Stimulated activated CD4-positive, alpha-beta T cell treated with anti-CD3 and anti-CD28 coated beads, Interleukin-15, amount 100 ng/mL, for 24 hours (primary cell): ENCODE measurements at places on chromosomes 2 and 18.

DNA sequence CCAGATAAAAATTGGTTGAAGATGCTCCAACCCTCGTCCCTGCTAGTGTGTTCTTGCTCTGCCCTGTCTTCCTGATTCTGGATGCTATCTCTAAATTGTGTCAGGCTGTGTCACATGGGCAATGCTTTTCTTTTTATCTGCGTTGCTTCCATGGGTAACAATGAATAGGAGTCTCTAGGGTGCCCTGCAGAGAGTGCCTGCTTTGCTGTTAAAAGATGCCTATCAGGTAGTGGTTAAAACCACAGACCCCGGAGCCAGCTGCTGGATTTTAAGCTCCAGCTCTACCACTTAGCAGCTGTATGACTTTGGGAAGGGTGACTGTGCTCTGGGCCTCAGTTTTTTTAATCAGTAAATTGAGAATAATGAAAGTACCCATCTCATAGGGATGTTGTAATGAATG lies 340.3 kb downstream of the PLCL1 start:
- DNase-seq = no peak

- DNase-seq = no peak
Observed at GRCh38 chr2:159192371-159192918, 94.1 kb downstream of the WDSUB1 start.

DNA sequence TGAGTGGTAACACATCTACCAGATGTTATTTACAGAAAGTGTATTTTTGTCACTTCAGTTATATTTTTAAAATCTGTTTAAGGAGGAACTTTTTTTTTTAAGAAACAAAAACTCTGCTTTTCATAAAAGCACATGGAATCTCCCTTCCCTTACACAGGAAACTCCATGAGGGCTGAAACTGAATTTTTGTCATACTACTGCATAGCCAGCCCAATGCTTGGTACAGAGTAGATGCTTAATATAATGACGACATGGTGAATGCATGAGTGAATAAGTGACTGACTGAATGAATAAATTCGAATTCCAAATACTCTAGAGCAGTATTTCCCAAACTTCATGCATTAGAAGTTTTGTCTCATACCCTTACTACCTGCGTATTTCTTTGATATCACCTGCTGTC lies 86.5 kb downstream of the ROCK2 start:
- no peak for DNase-seq

DNA sequence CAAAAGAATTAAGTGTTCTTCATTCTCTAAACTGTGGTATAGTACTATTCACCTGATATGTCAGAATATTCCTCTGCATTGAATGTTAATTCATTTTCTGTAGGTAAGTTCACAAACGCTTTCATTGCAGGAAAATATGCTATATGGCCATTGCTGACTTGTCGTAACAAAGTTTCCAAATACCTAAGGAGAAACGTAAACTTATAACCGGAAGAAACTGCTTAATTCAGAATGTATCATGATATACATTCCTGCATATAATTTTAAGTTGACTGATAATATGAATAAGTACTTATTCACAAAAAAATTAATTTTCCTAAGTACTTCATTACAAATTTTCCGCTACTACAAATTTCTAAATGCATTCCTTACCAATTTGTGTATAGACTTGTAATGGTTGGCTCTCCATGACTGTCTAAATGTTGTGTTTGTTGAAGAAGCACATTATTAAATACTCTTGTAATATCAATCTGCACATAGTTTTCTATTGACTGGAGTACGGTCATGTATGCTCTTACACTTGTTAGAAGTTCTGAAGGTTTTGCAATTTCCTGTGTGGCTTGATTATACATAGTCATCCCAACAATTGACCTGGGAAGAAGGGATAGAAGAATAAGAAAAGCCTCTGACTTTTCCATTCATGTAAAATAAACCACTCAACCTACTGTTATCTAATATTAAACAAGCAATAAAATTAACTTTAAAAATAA lies 85.4 kb downstream of the NCKAP1 start:
- no peak for DNase-seq

DNA sequence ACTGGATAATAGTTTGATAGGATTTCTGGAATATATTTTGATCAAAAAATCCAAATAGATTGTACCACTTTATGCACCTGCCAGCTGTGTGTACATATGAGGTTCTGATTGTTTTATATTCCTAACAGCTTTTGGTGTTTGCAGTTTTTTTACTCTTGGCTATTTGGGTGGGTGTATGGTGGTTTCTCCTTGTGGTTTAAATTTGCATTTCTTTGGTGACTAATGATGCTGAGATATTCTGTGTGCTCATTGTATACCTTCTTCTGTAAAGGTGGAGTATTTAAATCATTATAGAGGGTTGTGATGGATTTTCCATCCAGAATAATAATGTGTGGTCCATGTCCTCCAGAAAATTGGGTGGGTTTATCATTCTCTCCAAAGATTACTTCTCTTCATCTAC lies 372.9 kb downstream of the THSD7B start:
- DNase-seq = no peak
